Cerebellar cortex (tissue), 1 donor: ENCODE measurements at places on chromosomes 7 and 10.

DNA sequence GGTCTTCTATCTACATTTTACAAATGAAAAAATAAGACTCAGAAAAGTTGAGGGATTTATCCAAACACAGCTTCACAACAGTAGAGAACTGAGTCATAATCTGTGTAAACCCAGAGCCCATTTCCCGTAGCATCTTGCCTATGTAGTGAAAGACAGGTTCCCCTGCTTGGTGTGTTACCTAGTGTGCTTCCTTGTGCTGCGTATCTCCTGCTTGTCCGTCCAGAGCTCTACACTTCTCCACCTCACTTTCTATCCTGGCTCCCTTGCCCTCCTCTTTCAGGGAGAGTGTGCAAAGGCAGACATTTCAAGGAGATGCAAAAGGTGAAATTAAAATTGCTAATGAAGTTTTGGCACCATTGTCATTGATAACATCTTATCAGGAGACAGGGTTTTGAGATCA, 1.4 kb upstream of the ASNS start:
- no peak for DNase-seq

DNA sequence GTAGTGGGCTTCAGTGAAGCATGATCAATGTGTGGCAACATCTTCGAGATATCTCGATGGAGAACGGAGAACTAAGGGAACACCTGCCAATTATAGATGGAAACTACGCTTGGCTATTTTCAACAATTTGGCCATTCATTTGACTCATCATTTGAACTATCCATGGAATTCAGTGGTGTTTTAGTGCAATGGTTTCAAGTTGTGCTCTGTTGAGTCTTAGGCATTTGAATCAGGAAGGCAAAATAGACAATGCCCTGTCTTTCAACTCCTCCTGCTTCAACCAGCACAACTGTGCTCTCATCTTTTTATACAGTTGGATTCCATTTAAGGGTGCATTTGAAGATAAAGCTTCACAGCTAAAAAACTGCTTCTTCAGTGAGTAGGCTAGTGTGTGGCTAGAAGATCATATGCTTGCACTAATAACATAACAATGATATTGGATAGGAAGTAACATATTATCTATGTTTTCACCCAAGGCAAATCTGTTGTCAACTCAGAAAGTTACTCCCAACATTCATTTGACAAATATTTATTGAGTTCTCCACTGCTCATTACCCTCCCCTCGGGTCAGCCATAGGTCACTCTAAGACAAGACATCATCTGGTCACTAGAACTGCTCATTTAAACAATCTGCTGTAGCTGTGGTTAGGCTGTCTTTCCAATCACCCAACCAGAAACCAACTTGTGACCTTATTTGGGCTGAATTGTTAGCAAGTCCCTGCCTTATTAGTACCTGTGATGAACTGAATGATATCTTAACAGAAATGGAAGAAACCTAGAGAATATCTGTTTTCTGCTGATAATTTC, 314.1 kb upstream of the SP4 start:
- no peak for DNase-seq

DNA sequence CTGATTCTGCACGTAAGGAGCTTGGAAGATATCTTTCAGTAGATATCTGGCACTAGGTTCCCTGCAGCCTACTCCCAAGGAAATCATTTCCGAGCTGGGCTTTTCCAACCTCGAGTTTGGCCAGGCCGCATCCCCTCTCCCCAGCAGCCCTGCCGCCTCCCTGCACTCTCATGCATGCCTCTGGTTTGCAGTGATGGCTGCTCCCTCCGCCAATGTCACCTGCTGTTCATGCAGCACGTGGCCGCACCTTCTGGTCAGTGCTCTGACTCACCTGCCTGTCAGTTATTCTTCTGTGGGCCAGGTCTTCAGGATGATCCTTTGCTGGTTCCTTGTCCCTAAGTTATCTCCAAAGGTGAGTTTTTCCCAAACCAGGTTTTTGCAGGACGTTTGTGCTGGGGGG, 50.6 kb upstream of the RASGEF1A start:
- DNase-seq, result no peak

DNA sequence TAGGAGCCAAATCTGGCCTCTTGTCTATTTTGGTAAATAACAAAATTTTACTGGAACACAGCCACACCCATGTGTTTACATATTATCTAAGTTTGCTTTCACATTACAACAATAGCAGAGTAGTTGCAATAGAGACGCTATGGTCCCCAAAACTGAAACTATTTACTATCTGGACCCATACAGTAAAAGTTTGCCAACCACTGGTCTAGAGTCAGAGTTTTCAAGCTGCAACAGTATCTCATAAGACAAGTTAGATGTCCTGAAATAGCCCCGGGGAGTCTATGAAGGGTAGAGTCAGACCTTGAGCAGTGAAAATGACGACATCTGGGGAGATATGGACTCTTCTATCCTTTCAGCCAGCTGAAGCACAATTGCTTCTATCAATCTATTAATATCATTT, 74.2 kb downstream of the CTNNA3 start:
- no peak for DNase-seq

GRCh38 chr7:36202398-36202797, 49.3 kb downstream of the EEPD1 start:
- no peak for DNase-seq

DNA sequence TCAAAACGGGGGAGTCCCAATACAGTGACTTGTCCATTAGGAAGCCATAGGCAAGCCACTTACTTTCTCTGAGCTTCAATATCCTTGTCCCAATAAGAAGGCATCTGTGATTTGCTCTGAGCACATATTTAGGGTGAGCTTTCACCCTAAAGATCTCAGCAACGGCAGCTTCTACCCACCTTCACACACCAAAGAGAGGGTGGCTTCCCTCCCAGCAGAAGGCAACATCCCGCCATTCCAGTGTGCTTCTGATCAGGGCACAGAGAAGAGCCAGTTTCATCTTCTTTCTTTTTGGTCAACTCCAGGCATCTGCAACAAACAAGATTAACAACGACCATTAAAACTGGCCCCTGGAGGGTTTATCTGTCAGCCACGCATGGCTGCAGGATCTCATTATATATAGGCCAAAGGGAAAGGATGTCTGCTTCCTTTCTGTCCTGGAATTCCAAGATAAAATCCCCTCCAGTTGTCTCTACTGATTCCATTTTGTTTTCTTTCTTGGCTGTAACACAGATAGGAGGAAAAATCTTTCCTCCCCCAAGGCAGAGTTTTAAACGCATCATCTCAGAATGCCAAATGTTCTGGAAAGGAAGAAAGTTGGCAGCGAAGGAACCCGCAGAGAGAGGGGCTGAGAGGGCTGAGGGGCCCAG, 491 bp upstream of the SH2D4B start:
- DNase-seq, result no peak

GRCh38 chr7:36663481-36663880, 60.8 kb downstream of the AOAH start:
- DNase-seq, result no peak

DNA sequence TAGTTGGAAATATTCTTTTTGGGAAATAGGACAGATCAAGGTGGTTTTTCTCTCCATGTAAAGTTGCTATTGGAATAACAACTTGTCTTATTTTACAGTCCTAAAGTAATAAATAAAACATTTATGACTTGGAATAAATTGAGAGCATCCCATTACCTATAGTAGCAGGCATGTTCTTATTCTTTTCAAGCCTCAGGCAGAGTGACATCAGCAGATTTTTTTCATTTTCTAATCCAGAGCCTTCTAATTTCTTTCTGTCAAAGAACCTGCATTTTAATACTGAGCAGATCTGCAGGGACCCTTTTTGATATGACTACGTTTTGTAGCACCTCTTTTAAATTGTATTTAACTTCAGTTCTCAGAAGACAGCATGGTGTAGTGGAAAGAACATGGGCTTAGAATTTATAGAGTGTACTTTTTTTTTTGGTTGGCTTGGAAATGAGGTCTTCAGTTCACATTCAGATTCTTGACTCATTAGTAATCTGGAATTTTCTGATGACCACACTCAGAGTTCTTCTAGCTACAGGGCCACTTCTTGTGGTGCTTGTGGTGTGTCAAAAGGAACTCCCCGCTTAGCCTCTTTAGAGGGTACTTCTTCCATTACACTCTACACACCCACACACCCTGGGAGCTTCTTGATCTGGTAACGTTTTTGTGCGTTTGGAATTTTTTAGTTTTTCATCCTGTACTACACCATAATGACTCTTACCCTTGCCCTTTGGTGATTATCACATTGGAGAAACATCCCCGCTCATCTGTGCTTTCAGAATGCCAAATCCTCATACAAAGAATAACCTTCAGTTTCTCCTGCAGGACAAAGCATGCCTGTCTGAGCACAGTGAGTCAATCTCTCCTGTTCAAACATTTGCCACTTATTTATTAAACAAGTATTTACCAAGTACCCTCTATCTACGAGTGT, 34.6 kb downstream of the AGK start:
- DNase-seq, result no peak

DNA sequence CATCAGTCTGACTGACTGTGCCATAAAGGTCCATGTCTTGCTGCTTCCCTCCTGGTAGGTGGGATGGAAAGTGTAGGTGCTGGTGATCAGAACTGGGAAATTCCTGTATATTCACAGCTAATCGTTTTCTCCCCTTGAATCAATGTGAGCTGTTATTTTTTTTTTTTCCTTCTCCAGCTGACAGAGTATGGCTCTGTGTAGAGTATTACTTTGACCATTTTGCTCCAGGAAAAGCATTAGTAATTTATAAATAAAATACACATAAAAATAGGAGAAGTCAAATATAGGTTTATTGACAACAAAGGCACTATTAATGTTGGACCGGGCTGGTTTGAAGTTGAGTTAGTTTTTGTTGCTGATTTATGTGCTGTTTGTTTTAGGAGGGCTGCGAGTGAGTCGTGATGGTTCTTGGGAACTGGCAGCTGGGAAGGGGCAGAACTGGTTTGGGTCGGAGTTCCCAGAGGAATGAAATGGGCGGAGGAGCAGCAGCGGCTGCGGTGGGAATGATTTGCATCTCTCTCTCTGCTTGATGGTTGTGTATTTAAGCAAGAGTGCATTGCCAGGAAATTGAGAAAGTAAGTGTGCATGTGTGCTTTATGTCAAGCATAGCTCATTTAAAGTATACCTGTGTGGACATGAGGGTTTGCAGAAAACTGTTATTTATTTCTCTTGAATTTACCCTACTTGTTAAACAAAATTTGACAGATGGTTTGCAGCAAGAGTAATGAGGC, 80.9 kb downstream of the LRMDA start:
- no peak for DNase-seq

DNA sequence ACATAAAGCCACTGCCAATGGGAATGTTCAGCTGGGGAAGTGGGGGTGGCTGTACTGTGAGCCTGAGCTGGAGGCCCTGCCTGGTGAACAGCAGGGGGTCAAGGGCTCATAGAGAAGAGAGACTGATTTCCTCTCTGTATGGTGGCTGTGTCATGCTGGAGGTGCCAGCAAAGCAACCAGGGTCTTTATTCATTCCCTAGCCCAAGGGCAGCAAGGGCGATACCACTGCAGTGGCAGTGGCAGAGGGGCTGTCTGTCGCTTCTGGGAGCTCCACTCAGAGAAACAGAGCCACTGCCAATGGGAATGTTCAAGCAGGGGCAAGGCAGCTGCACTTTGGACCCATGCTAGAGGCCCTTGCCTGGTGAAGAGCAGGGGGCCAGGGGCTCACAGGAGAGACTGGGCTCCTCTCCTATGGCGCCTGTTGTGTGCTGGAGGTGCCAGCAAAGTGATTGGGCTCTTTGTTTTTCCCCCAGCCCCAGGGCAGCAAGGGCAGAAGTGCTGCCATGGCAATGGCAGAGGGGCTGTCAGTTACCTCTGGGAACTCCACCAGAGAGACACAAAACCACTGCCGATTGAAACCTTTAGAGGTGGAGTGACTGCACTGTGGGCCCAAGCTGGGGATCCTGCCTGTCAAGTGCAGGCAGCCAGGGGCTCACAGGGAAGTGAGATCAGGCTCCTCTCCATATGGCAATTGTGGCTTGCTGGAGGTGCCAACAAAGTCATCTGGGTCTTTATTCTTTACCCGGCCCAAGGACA, 545.1 kb downstream of the SH2D4B start:
- DNase-seq, result no peak

DNA sequence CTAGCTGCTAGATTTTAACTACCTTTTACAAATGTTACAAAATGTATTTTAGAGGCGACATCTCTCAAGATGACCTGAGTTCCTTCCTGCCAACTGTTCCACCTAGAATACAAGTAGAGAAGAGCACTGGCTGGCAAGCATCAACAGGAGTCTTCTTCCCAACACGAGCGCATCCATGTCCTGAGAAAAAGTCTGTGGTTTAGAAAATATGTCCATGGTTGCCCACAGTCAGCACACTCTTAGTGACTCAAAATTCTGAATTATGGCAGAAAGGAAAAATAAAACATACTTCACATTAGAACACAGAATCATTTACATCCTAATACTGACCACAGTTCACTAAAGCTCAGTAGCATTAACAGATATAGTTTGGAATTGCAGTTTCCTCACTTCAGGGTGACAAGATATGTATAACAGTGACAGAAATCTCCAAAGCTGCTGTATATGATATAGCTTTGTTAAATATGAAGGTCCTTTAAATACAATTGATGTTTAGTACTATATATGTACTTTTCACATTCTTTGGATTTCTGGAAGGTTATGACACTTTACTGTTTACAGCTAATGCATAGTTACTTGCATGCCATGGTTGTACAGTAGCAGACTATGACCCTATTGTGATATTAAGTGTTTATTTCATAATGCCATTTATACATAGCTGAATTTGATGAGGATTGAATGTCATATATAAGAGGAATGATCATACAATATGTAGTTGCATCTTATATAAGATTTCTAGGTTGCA, 327.1 kb downstream of the GFRA1 start:
- DNase-seq, result no peak

DNA sequence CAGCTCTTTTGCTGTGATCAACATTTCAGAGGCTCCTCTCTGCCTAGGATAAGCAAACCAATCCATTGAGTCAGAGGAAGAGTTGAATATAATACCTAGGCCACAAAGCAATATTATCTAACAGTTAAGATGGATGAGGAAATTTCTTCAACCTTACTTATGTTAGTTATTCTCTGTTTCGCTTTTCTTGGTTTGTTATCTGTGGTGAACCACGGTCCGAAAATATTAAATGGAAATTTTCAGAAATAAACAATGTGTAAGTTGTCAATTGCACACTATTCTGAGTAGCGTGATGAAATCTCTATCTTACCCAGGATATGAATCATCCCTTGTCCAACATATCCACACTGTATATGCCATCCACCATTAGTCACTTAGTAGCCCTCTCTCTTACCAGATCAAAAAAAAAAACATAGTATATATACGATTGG, 1.5 kb upstream of the HTR7 start:
- no peak for DNase-seq

- DNase-seq, result no peak
Measured at GRCh38 chr7:36192053-36192824, 39.2 kb downstream of the EEPD1 start.

DNA sequence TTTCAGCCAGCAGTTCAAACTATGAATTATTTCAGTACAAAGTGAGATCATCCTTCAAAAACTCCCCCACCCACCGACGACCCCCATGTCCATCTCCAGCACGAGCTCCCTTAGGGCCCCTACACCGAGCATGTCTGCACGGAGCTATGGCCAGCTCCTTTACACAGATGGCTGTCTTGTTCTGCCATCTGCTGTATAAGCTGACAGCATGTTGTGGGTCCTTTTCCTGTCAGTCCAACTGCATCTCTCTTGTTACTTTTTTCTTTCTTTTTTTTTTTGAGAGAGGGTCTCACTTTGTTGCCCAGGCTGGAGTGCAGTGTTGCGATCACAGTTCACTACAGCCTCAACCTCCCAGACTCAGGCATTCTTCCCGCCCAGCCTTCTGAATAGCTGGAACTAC, 21.6 kb downstream of the NPC1L1 start:
- no peak for DNase-seq
